ENCODE measurements at places on chromosomes 6 and 20.

DNA sequence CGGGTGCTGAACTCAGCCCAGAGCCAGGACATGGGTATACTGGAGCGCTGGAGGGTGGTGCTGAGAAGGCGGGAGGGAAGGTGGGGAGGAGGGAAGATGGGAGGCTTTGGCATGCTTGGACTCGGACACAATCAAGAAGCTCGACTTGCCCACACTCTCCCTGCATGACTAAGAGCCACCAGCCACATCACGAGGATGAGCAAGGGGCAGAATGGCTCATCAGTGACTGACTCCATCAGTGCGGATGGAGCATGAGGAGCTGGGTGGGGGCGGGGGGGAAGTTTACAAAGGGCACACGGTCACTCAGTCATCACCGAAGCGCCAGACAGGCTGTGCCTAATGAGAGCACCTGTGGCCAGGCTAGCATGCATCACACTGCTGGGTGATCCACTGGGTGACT, 222.8 kb downstream of the KIF16B start:
- no peak for DNase-seq

DNA sequence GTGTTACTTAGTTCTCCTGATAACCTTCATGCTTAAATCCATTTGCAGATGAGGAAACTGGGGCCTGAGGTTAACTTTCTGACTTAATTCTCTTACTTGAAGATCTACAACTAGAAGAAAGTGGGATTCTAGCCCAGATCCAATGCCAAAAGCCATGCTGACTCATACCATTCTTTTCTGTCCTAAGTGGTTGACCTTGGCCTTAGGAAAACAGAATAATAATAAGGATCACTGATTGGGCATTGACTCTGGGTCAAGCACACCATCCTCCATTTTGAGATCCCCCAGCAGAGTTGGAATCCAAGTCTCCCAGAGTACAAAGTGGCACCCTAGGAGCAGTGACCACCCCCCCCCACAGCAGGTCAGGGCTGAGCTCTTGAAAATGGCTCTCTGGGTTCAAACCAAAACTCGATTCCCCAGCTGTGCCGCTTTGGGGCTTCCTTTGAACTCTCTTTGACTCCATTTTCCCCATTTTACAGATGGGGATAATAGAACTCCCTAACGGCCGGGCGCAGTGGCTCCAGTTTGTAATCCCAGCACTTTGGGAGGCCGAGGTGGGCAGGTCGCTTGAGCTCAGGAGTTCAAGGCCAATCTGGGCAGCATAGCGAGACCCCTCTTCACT, 12.8 kb upstream of the ZNF217 start:
- no peak for DNase-seq

GRCh38 chr20:41692479-41693135, 74.4 kb upstream of the CHD6 start:
- peak; percentile 74 for DNase-seq

DNA sequence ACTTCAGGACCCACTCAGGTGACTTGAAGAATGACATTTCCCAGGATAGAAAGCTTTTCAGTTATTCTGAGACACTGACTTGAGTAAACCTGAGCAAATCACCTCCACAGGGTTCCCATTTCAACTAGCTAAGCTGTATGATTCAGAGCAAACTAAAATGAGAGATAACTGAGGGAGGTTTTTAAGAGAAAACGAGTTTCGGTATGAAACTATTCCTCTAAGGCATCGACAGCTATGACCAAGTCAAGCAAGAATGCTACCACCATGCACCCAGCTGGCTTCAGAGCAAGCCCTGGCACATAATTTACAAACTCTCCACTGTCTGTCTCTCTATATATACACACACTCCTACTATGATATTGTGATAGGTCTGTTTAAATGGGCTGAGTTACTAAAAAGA, 75.4 kb downstream of the PERP start:
- DNase-seq, result no peak

- DNase-seq, result no peak
Measured at GRCh38 chr6:122571888-122572287, 38.3 kb upstream of the PKIB start.

DNA sequence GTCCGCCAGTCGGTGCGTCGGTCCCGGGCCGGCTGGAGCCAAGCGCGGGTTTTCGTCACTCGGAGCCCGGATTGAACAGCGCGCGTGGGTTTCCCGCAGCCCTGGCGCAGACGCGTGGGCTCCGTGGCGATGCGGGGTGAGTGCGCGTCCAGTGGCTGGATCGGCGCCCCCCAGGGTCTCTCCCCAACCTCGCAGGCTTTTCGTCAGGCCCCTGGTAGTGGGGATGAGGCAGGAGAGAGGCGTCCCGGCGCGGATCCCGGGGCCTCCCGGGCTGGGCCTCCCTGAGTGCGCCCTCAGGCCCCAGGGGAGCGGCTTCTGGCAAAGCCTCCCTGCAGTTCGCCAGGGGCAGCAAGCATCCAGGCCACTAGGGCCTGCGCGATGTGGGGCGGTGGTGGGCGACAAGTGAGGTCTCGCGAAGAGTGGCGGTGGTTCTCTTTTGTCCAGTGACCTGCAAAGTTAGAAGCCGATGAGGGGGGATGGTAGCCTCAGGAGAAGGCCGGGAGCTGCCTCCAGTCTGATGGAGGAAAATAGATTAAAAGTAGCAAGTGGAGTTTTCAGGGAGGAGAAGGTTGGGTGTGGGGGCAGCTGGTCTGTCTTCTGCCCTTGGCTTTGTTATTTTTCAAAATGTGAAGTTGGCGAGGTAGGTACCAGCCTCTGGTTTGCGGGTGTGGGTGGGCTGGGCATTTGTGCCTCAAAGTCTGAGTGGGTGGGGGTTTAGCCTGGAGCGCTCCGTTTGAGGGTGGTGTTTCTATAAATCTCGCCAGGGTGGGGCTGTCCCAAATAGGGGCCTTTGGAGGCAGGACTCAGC, 1.6 kb downstream of the TOX2 start:
- peak; percentile 22 for DNase-seq

DNA sequence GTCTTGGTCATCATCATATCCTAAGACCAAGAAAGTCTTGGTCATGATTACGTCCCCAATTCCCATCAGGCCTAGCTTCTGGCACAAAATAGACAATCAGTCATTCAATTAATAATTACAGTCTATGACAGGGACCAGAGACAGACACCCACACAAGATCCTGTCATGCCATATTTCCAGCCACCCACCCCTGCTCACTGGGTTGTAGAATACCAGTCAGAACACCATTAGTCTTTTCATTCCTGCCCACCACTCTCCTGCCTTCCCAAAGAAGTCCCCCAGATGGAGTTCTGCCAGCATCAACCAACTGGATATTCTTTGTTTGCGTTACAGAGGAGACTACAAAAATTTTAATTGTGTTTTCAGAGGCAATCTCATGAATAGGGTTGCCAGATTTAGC, 81.0 kb downstream of the BCAS1 start:
- DNase-seq, result no peak

DNA sequence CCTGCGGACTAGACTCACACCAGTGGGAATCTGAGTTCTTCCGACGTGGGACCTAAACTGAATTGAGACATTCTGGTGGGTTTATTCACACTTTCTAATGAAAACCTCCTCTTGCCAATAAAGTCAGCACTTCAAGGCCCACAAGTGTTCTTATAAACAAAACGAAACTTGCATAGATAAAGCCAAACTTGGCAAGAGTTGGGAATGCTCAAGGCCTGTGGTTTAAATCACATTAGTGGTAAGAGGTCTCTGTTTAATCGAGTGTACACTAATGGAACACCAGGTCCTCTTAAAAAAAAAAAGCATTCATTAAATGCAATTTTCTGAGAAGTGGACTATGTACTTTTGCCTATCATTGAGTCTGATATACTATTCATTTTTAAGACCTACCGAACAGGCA, 143.3 kb downstream of the SMOC2 start:
- DNase-seq, result no peak

DNA sequence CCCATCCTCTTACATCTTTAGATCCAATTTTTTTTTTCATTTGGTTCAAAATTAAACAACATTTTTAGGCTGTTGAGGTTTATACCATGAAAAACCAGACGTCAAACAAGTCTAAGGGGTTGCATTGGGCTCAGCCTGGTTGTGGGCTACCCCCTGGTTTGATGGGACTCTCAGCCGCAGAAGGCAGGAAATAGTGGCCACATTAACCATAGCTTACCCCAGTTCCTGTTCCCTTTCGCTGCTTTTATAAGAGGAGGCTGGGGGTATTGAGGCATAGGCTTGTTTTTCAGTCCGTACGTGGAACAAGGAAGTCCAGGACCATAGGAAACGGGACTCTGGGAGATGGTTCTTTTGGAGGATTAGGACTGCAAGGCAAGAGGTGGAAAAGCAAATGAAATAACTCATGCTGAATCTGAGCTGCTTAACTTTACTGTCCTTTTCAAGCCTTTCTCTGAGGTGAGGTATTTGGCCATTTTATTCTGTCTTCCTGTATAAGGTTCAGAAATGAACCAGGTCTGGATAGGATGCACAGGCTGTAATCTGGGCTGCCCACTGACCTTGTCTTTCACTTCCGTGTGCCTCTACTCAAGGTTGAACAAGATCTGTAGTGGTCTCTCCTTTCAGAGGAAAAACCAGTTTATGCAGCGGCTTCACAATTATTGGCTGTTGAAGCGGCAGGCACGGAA, 7.7 kb downstream of the BRPF3 start:
- no peak for DNase-seq

DNA sequence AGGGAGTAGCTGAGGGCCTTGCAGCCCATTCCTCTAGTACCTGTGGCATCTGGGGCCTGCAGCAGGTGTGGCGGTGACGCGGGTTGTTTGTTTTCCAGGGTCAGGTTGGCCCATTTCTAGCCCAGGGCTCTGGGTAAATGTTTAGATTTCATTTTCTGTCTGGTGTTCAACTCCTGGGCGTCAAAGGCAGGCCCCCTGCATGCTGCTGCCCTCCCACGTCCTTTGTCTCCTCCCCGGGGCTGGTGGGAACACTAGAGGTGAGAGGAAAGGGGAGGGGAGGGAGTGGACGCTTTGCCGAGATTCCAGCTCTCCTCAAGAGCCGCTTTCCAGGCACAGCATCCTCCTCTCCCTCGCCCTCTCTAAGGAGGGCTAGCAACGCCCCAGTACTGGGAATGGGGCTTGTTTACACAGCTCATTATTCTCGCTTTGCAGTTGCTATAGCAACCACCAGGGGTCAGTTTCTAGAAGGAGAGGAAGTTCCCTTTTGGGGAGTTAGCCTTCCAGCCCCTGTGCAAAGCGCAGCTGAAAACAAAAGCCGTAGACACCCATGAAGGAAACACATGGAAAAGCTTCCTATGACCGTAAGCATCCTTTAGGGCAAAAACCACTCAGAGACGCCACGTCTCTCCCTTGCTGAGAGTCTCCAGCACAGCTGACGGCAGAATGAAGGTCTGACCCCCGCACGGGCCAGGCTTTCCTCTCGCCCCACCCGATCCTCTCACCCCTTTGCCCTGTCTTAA, 170.6 kb downstream of the LY86 start:
- DNase-seq, result peak; percentile 71

DNA sequence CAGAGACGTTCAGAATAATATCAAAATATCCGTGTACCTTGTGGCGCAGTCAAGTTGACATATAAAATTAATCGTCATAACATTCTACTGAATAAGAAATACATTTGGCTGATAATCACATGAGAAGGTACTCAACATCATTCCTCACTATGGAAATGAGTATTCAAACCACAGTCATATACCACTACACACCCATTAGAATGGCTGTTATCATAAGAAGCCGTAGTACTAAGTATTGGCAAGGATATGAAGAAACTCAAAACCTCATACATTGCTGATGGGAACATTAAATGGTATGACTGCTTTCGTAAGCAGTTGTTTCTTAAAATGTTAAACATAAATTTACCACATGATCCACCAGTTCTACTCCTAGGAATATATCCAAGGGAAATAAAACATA, 244.7 kb downstream of the CDKAL1 start:
- DNase-seq, result no peak

DNA sequence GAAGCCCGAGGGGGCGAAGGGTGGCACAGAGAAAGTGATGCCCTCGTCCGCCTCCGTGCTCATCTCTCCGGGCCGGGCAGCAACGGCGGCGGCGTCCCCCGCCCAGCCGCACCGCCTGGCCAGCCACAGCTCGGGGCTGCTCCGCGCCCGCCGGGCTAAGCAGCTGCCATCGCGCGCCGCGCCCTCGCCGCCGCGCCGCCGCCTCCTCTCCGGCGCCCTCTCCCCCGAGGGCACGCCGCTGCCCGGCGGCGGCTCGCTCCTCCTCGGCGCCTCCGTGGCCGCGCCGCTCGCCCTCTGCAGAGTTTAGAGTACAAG, 225 bp downstream of the MAP3K5 start:
- DNase-seq, result peak; percentile 51

GRCh38 chr6:91185072-91185471, 598.2 kb upstream of the MAP3K7 start:
- DNase-seq, result no peak

- no peak for DNase-seq
Measured at GRCh38 chr20:43981540-43981939, 66.9 kb downstream of the TOX2 start.

DNA sequence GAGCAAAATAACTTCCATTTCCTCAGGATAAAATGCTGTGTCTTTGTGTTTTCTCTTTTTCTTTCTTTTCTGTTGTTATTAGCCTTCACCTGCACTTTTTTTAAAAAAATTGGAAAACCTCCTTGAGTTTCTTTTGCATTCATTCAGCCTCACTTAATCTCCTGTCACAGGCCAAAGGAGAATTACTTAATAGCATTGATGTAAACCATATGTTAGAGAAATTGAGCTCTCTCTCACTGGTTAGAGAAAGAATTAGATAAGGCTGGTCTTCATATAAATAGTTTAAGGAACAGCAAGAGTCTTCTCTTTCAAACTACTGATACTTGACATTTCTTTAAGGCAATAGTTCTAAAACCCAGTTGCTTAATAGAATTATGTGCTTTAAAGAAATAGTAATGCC, 564.2 kb downstream of the TFAP2B start:
- DNase-seq, result no peak

- no peak for DNase-seq
Measured at GRCh38 chr6:79750806-79751205, 119.7 kb downstream of the SH3BGRL2 start.

- DNase-seq, result no peak
Measured at GRCh38 chr6:151992091-151992490, 184.6 kb downstream of the ESR1 start.

All from endothelial cell (in vitro differentiated cells).